Stimulated activated CD8-positive, alpha-beta memory T cell treated with anti-CD3 and anti-CD28 coated beads, Interleukin-4, amount 100 ng/mL, for 1 hour (primary cell): ENCODE measurements at places on chromosomes 5 and 9.

DNA sequence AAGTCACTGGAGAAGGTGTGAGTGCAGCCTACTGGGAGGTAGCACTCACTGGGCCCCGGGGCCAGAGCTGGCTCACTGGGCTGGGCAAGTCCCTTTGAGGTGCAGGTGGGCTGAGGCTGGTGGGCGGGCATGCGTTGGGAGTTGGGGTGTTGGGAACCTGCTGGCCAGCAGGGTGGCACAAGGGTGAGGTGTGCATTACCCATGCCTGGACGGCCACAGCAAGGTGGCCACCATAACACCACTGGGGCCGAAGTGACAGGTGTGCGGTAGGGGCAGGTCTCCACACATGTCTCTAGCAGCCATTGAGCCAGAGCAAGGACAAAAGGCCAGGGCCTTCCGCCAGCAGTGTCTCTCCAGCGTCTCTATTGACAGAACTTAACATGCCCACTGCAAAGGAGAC lies 22.6 kb downstream of the PRRT1B start:
- DNase-seq: no peak

DNA sequence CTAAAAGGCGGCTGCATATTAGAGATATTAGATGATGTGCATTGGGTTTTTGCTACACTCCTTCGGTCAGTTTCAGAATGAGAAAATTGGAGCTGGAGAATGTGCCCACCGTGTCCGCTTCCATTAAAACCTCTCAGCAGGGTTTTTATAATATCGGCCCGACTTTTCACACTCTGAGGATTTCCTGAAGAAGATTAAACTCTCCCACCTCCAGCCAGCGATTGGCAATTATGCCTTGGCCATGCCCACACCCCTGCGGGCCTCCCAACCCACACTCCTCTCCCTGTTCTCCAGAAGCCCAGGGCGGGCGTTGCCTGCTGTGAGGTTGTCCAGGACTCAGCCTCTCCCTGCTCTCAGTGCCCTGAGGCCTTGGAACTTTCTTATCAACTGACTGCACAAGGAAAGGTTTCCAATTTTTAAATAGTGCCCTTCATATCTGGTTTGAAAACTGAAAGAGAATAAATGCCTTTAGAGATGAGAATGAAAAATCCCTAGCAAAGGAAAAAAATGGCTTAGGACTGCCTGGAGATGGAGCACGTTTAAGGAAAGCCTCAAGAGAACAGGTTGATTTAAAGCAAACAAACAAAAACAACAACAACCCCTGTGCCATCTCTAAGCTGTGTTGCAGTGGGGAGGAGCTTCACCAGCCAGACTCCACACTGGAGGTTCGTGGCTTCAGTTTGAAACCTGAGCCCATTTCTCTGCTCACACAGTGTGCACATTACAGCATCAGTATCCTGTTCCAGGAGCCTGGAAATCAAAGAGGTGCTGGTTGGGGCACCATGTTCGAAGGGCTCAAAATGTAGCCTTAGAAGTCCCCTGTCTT lies 292.9 kb downstream of the NSG2 start:
- no peak for DNase-seq

- no peak for DNase-seq
Observed at GRCh38 chr5:154627698-154628678, 127.2 kb upstream of the LARP1 start.

DNA sequence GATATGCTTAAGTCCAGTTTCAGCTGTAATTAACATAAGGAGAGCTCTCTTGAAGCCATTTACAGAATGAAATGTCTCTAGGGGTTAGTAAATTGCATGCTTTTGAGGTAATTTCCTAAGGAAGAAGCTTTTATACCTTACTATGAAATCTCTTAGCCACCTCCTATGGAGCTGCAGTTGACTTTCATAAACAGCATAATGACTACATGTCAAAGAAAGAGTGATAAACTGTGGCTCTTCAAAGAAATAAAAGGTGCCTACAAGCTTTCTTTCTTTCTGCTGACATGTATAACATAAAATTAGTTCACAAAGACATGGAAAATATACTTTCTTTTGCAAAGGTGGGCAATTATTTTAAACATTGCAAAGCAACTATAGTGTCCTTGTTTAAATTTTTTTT lies 90.8 kb downstream of the TMEM167A start:
- no peak for DNase-seq

- no peak for DNase-seq
Observed at GRCh38 chr5:171093598-171093997, 215.4 kb upstream of the TLX3 start.

DNA sequence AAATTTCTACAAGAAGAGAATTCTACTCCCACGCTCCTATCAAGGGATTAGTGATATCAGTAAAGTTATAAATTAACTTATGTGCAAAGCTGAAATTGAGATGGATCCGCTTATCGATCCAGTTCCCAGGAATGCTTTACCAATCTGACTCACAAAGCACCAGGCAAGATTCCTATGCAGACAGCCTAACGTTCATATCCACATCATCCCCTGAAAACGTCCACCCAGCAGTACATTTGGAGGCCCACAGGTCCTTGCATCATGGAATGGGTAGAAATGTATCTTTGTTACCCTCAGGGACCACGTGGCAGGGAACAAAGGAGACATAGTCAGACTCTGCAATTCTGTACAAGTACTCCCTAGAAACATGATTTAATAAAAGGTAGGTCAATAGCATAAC lies 147.4 kb downstream of the ESM1 start:
- DNase-seq: no peak

GRCh38 chr9:23586906-23587305 lies 239.1 kb downstream of the ELAVL2 start:
- DNase-seq: no peak

- DNase-seq: no peak
Observed at GRCh38 chr5:54556141-54556540, 38.6 kb downstream of the SNX18 start.
